ENCODE measurements at places on chromosomes 1 and 21. TPM values are rescaled to one million over a fixed set of nuclear protein-coding genes. Genes with fewer than 3 reads are reported as not detected.

Gene ADSS2
- total RNA-seq: 42.0 TPM

GRCh38 chr1:18012686-18013085 lies 94.9 kb upstream of the IGSF21 start:
- no peaks in the 10 kb centered on the region for H3K4me1 ChIP-seq
- H3K27me3 ChIP-seq: peaks cover 7% of the 10 kb centered on the region
- H3K27ac ChIP-seq: no peak overlapping the region
- DNase-seq: no peak
- H3K36me3 ChIP-seq: no peaks in the 10 kb centered on the region

- DNase-seq: peak; percentile 40
- H3K27ac ChIP-seq: no peak overlapping the region
- no peak overlapping the region for H3K4me3 ChIP-seq
- H3K27me3 ChIP-seq: no peaks in the 10 kb centered on the region
- H3K36me3 ChIP-seq: no peaks in the 10 kb centered on the region
- H3K4me1 ChIP-seq: no peaks in the 10 kb centered on the region
These were observed 29.0 kb downstream of the DHCR24 start for GRCh38 chr1:54857746-54858561.

GRCh38 chr1:7108251-7108650 lies 323.0 kb downstream of the CAMTA1 start:
- no peak overlapping the region for H3K27ac ChIP-seq
- DNase-seq: no peak
- H3K4me3 ChIP-seq: no peak overlapping the region
- peaks cover 3% of the 10 kb centered on the region for H3K27me3 ChIP-seq

DNA sequence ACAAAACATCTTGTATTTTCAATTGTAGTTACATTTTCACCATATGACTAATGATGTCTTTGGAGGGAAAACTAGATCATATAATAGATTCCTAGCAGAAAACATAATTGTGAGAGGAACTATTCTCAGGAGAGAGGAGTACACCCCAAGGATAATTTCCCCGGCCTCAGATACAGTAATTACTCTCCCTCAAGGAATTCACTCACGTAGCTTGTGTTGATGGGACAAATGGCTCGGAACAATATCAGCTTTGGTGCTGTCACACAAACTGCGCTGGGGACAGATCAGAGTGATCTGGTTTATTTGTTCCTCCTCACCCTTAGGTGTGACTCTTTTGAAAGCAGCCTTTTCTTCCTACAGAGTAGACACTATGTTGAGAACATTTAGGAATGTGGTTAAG lies 11.2 kb downstream of the ABCG1 start:
- H3K27ac ChIP-seq: peak overlapping the region; percentile 31
- H3K4me3 ChIP-seq: no peak overlapping the region
- H3K36me3 ChIP-seq: no peaks in the 10 kb centered on the region
- DNase-seq: peak; percentile 8
- peaks cover 66% of the 10 kb centered on the region for H3K4me1 ChIP-seq

Data from sigmoid colon (tissue), 7 donors.